Naive thymus-derived CD8-positive, alpha-beta T cell (primary cell): ENCODE measurements at places on chromosomes 3 and 15. TPM values are rescaled to one million over a fixed set of nuclear protein-coding genes. Genes with fewer than 3 reads are reported as not detected.

GRCh38 chr3:110965976-110966375, 105.6 kb upstream of the NECTIN3 start:
- no peak for DNase-seq
- H3K27me3 ChIP-seq = no peaks in the 10 kb centered on the region
- no peaks in the 10 kb centered on the region for H3K36me3 ChIP-seq
- H3K4me3 ChIP-seq = no peak overlapping the region

The TM6SF1 gene
- 0.34 TPM for total RNA-seq

GRCh38 chr3:53077476-53078220, 31.8 kb upstream of the SFMBT1 start:
- H3K4me3 ChIP-seq = no peak overlapping the region
- no peak overlapping the region for H3K27ac ChIP-seq
- H3K4me1 ChIP-seq = peaks cover 8% of the 10 kb centered on the region
- no peaks in the 10 kb centered on the region for H3K27me3 ChIP-seq
- H3K36me3 ChIP-seq = no peaks in the 10 kb centered on the region
- DNase-seq = no peak

The WNT5A gene
- not detected for total RNA-seq

- H3K36me3 ChIP-seq = peaks cover 38% of the 10 kb centered on the region
- no peaks in the 10 kb centered on the region for H3K4me1 ChIP-seq
Observed at GRCh38 chr15:32849769-32850668, 132.2 kb downstream of the GREM1 start.

- DNase-seq = no peak
- H3K27me3 ChIP-seq = no peaks in the 10 kb centered on the region
- no peak overlapping the region for H3K4me3 ChIP-seq
Observed at GRCh38 chr3:17290894-17291293, 406.1 kb downstream of the PLCL2 start.

The SLC9C1 gene
- not detected for total RNA-seq

- no peaks in the 10 kb centered on the region for H3K36me3 ChIP-seq
- H3K4me3 ChIP-seq = no peak overlapping the region
- H3K27me3 ChIP-seq = no peaks in the 10 kb centered on the region
- H3K4me1 ChIP-seq = no peaks in the 10 kb centered on the region
Observed at GRCh38 chr3:171000281-171000680, 26.2 kb downstream of the SLC2A2 start.

GRCh38 chr3:55476515-55476914, 10.6 kb downstream of the WNT5A start:
- H3K36me3 ChIP-seq = no peaks in the 10 kb centered on the region
- H3K27me3 ChIP-seq = peaks cover 46% of the 10 kb centered on the region
- no peak for DNase-seq
- H3K4me1 ChIP-seq = peaks cover 2% of the 10 kb centered on the region
- H3K4me3 ChIP-seq = no peak overlapping the region

- H3K27me3 ChIP-seq = no peaks in the 10 kb centered on the region
- no peak overlapping the region for H3K4me3 ChIP-seq
- no peak overlapping the region for H3K27ac ChIP-seq
- peaks cover 88% of the 10 kb centered on the region for H3K36me3 ChIP-seq
- no peaks in the 10 kb centered on the region for H3K4me1 ChIP-seq
Observed at GRCh38 chr15:34154725-34155204, 52.9 kb downstream of the PGBD4 start.

- H3K36me3 ChIP-seq = peaks cover 3% of the 10 kb centered on the region
- H3K27me3 ChIP-seq = no peaks in the 10 kb centered on the region
- H3K27ac ChIP-seq = no peak overlapping the region
Observed at GRCh38 chr3:179174316-179174715, 26.2 kb downstream of the PIK3CA start.

The LYZL4 gene
- not detected for total RNA-seq

DNA sequence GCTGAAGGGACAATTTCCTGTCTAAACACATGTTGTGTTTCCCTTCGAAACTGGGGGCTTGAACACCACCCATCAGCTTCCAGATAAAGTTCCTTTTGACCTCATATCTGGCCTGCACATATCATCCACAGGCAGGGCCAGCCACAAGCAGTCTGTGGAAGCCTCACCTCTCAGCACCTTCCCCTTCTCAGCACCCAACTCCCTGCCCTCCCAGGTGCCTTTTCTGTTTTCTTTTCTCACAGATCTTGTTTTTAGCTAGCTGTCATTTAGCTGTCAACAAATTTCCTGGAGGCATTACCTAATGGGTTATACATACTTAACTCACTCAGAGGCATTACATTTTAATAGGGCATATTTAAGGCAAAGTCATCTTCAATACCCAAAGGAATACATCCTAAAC, 93.9 kb downstream of the SEMA6D start:
- no peak for DNase-seq
- no peaks in the 10 kb centered on the region for H3K27me3 ChIP-seq
- no peak overlapping the region for H3K27ac ChIP-seq
- H3K4me3 ChIP-seq = no peak overlapping the region
- no peaks in the 10 kb centered on the region for H3K36me3 ChIP-seq

GRCh38 chr3:128919988-128920387, 40.6 kb downstream of the ACAD9 start:
- H3K27ac ChIP-seq = no peak overlapping the region
- no peak overlapping the region for H3K4me3 ChIP-seq
- no peaks in the 10 kb centered on the region for H3K27me3 ChIP-seq
- H3K4me1 ChIP-seq = peaks cover 36% of the 10 kb centered on the region
- peaks cover 36% of the 10 kb centered on the region for H3K36me3 ChIP-seq

DNA sequence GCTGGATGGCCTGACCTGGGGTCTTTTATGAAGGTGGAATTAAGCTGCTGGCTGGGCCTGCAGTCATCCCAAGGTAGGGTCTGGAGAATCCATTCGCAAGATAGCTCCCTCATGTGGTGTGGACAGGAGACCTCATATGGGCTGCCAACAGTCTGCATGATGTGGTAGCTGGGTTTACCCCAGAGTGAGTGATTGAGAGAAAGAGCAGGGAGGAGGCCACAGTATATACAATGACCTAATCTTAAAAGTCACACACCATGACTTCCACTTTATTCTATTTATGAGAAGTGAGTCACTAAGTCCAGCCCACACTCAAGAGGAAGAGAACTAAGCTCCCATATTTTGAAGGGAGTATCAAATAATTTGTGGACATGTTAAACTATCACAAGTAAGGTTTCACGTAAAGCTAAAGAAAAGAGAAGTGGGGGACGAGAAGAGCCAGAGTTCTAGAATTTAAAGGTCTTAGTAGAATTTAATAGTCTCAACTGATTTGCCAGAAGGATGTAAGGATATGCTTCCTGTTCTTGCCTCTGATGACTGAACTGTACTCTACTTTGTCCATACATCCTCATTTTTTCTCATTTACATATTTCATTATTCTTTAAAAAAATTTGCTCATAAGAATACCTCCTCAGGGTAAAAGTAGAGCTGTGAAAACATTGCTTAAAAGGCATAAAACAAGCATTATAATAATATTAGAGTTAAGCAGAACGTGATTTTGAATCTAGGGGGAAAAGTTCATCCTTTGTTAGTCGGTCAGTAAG, 184.4 kb downstream of the PEX5L start:
- H3K27ac ChIP-seq = no peak overlapping the region
- no peaks in the 10 kb centered on the region for H3K4me1 ChIP-seq
- H3K36me3 ChIP-seq = no peaks in the 10 kb centered on the region
- H3K4me3 ChIP-seq = no peak overlapping the region

DNA sequence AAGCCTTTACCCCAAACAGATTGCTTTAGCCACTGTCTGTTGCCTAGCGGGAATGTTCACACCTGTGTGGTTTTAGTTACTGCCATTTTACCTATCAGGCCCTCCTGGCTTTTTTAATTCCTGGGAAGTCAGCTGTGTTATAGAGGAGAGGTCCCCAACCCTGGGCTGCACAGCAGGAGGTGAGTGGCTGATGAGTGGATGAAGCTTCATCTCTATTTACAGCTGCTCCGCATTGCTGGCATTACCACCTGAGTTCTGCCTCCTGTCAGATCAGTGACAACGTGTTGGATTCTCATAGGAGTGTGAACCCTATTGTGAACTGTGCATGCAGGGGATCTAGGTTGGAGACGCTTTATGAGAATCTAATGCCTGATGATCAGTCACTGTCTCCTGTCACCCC, 127.0 kb downstream of the MBNL1 start:
- peaks cover 74% of the 10 kb centered on the region for H3K36me3 ChIP-seq
- no peak overlapping the region for H3K27ac ChIP-seq
- H3K27me3 ChIP-seq = no peaks in the 10 kb centered on the region
- H3K4me1 ChIP-seq = peaks cover 84% of the 10 kb centered on the region

The CYP1A2 gene
- not detected for total RNA-seq

- H3K27ac ChIP-seq = no peak overlapping the region
- DNase-seq = no peak
- H3K4me1 ChIP-seq = peaks cover 3% of the 10 kb centered on the region
- H3K4me3 ChIP-seq = no peak overlapping the region
- H3K27me3 ChIP-seq = no peaks in the 10 kb centered on the region
Observed at GRCh38 chr15:100168787-100169186, 173.0 kb downstream of the ADAMTS17 start.

DNA sequence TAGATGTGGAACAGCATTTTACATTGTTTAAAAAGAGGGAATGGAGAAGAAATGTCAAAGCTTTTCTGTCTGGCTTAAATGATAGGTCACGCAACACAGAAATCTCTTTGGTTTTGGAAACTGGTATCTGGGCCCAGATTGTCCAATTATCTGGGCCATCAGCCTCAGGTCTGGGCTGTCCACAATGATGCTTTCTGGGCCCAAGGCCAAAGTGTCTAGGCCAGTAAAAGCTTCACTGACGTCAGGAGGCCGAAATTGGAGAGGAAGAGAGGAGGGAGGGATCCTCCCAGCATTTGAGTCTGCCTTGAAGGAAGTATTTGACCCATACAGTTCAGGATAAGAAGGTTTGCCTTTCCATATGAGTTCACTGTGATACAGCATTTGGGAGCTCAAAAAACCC, 60.7 kb upstream of the ALDH1A3 start:
- H3K36me3 ChIP-seq = peaks cover 7% of the 10 kb centered on the region
- H3K27me3 ChIP-seq = peaks cover 9% of the 10 kb centered on the region
- no peak overlapping the region for H3K4me3 ChIP-seq
- no peak overlapping the region for H3K27ac ChIP-seq

DNA sequence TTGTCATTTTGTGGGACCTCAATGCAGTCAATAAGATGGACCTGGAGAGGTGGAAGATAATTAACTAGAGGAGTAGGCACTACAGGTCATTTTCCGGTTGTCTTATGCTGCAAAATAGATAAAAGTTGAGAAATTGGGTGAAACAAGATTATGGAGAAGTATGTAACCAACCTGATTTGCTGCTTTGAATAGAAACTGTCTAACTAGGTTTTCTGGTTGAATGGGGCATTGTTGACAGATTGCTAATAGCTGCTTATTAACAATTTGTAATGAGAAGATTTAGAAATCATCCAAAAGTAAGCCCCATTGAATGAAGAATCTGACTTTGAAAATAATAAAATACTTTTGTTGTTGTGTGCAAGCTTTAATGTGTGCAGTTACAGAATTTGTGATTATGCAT, 26.2 kb downstream of the PIAS1 start:
- no peak overlapping the region for H3K4me3 ChIP-seq
- H3K27ac ChIP-seq = no peak overlapping the region
- H3K27me3 ChIP-seq = no peaks in the 10 kb centered on the region
- DNase-seq = no peak
- peaks cover 91% of the 10 kb centered on the region for H3K4me1 ChIP-seq
- no peaks in the 10 kb centered on the region for H3K36me3 ChIP-seq

- H3K36me3 ChIP-seq = peaks cover 25% of the 10 kb centered on the region
- H3K4me1 ChIP-seq = no peaks in the 10 kb centered on the region
- peaks cover 35% of the 10 kb centered on the region for H3K27me3 ChIP-seq
- no peak overlapping the region for H3K27ac ChIP-seq
Observed at GRCh38 chr3:13713396-13713795, 164.5 kb downstream of the FBLN2 start.

- H3K27ac ChIP-seq = no peak overlapping the region
- H3K36me3 ChIP-seq = no peaks in the 10 kb centered on the region
- no peak overlapping the region for H3K4me3 ChIP-seq
- H3K27me3 ChIP-seq = no peaks in the 10 kb centered on the region
- no peaks in the 10 kb centered on the region for H3K4me1 ChIP-seq
Observed at GRCh38 chr3:162512488-162512887, 1015.9 kb downstream of the OTOL1 start.

The CHRM5 gene
- total RNA-seq = not detected

- no peaks in the 10 kb centered on the region for H3K27me3 ChIP-seq
- H3K36me3 ChIP-seq = no peaks in the 10 kb centered on the region
- no peak overlapping the region for H3K27ac ChIP-seq
- peaks cover 12% of the 10 kb centered on the region for H3K4me1 ChIP-seq
Observed at GRCh38 chr15:100597862-100598261, 4.1 kb downstream of the LINS1 start.

GRCh38 chr3:69817988-69818387, 78.7 kb downstream of the MITF start:
- no peak overlapping the region for H3K27ac ChIP-seq
- H3K4me1 ChIP-seq = no peaks in the 10 kb centered on the region
- no peaks in the 10 kb centered on the region for H3K36me3 ChIP-seq
- no peaks in the 10 kb centered on the region for H3K27me3 ChIP-seq
- no peak overlapping the region for H3K4me3 ChIP-seq
- DNase-seq = no peak

GRCh38 chr3:42886294-42886822, 10.7 kb upstream of the CYP8B1 start:
- H3K4me1 ChIP-seq = peaks cover 2% of the 10 kb centered on the region
- DNase-seq = no peak
- H3K36me3 ChIP-seq = no peaks in the 10 kb centered on the region
- no peak overlapping the region for H3K4me3 ChIP-seq
- H3K27me3 ChIP-seq = no peaks in the 10 kb centered on the region

DNA sequence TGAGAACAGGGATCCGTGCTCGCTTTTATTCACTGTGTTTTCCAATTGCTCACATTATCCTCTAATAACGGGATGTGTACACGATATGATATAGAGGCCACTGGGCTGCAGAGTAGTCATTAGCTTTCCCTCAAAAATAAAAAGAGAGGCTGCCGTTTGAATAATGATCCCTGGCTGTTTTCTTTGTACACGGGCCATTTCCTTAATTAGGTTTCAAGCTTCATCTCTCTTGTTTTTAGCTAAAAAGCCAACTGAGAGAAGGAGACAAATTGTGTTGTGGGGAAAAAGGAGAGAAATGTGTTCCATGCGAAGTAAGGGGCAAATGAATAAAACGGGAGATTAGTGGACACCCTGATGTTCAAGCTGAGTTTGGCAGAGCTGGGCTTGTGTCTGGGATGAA, 174.2 kb downstream of the CACNA2D3 start:
- DNase-seq = no peak
- H3K36me3 ChIP-seq = no peaks in the 10 kb centered on the region
- H3K4me3 ChIP-seq = no peak overlapping the region
- no peak overlapping the region for H3K27ac ChIP-seq
- no peaks in the 10 kb centered on the region for H3K4me1 ChIP-seq

The LOXL1 gene
- total RNA-seq = 0.80 TPM

DNA sequence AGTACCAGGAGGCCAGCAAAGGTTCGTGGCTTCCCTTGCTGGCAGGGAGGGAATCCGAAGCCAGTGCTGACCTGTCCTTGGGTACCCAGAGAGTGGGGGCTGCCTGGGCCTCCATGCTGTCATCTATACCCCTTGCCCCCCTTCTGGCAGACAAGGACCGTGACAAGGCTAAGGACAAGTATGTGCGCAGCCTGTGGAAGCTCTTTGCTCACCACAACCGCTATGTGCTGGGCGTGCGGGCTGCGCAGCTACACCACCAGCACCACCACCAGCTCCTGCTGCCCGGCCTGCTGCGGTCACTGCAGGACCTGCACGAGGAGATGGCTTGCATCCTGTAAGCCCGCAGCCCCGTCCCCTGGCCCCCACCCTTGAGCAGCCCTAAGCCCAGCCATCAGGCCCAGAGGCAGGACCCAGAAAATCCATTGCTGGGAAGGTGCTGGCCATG, 2.8 kb downstream of the FES start:
- H3K27me3 ChIP-seq = peaks cover 3% of the 10 kb centered on the region
- H3K27ac ChIP-seq = no peak overlapping the region
- no peaks in the 10 kb centered on the region for H3K36me3 ChIP-seq
- peaks cover 17% of the 10 kb centered on the region for H3K4me1 ChIP-seq
